Activated CD4-positive, alpha-beta T cell treated with anti-CD3 and anti-CD28 coated beads for 1 hour (primary cell): ENCODE measurements at places on chromosomes 1 and 21.

DNA sequence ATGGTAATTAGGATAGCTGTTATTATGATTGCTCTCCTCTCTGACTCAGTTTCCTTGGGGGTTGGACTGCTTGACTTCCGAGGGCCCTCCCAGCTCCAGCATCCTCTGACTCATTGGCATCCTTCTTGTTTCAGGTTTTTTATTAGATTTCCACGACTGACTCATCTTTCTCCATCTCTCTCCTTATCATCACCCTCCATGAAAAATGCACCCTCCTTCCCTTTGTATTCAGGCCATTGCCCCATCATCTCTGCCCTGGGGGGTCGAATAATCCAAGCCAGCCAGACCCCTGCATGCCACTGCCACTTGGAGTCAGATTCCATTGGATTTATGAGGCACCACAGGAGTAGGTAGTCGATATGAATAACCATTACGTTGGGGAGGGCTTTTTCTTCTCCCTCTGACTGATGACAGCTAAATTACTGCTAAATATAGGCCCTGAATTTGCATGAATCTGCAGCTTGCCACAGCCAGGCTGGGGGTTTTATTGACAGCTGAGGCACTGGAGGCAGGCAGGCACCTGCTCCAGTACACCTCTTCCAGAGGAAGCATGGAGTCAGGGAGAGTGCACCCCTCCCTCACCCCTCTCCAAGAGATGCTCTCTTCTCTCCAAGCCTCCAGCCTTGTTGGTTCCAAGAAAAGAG is 91.7 kb downstream of the C1orf94 start:
- DNase-seq, result no peak

DNA sequence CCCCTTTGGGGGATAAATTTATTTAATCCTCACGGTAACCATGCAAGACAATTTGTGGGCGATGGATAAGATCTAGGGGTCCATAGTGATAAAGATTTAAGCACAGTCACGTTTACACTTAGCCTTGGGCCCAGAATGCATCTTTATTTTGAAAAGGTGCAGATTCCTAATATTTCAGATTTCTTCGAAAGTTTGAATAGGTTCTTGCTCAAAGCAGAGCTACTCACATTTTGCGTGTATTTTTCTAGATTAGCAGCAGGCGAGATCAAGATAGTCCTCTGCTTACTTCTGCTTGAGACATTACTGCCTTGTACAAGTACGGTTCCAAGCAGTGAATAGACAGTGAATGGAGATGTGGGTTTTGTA is 647 bp downstream of the TSEN15 start:
- no peak for DNase-seq

- DNase-seq, result no peak
Measured at GRCh38 chr1:3179471-3179870, 110.5 kb downstream of the PRDM16 start.

DNA sequence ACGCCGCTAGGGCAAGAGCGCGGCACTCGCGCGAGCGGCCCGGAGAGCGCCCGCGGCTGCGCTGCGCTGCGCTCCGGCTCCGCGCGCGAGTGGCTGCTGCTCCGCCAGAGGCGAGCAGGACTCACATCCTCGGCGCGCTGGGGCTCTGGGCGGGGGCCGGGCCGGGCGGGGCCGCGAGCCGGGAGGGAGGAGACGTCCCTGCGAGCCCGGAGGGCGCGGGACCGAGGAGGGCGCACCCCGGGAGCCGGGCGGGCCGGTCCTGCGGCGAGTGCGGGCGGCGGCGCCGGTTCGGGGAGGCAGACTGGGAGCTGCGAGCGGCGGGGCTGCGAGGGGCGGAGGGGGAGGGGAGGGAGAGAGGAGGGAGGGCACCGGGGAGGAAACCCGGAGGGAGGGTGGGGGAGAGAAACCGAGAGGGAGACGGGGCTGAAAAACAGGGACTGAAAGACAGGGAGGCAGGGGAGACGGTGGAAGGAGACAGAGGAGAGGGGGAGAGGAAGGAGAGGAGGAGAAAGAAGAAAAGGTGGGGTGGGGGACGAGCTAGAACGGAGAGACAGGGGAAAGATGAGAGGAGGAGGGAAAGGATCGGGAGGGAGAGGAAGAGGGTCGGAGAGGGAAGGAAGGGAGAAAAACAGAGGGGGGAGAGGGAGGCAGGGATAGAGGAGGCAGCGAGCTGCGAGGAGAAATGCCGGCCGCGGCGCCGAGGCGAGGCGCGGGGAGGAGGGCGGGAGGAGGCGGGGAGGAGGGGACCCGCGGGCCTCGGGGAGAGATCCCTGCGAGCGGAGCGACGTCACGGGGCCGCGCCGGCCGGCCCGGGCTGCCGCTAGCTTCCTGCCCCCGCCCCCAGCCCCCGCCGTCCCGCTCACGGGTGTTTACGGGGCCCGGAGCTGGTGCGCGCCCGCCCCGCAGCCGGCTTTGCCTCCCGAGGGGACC is at the start of gene CAMK2N1:
TSS of gene CAMK2N1 (minus strand) at position 684 of the 930 bp plus-strand sequence. CDS start 831 bp downstream, outside the sequence.
- peak; percentile 46 for DNase-seq

GRCh38 chr1:2962946-2963345 is 58.3 kb upstream of the ACTRT2 start:
- no peak for DNase-seq

DNA sequence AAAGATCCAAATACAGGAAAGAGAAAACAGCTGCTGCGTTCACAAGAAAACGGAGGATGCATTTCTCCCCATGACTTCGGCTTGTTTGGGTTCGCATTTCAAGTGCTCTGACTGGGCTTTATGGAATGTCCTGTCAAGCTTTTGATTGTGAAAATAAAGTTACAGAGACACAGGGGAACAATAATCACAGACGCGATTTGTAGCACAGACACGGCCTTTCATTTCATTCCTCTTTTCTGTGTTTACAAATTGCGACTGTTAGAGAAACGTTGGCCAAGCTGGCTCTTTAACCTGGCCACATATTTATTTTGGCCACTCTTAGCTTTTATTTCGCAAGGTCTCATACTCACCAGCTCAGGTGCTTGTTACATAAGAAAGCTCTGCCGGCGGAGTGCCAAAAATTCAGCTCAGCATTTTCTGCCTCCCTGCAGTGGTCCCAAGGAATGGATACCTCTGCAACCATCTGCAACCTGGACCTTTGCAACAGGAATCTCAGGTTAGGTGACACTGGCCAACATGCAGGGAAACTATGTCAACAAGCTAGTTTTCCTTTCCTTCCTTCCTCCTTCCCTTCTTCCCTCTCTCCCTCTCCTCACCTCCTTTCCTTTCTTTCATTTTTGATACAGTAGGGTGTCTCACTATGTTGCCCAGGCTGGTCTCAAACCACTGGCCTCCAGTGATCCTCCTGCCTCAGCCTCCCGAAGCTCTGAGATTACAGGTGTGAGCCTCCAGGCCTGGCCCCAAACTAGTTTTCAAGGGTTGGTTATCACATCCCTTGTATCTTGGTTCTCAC is 58.2 kb upstream of the SLC45A1 start:
- no peak for DNase-seq

GRCh38 chr1:43460988-43461693 is 7.4 kb upstream of the HYI start:
- no peak for DNase-seq

- DNase-seq, result no peak
Measured at GRCh38 chr21:37982496-37983318, 66.5 kb upstream of the KCNJ6 start.

- no peak for DNase-seq
Measured at GRCh38 chr21:40200126-40200525, 332.9 kb downstream of the PCP4 start.

DNA sequence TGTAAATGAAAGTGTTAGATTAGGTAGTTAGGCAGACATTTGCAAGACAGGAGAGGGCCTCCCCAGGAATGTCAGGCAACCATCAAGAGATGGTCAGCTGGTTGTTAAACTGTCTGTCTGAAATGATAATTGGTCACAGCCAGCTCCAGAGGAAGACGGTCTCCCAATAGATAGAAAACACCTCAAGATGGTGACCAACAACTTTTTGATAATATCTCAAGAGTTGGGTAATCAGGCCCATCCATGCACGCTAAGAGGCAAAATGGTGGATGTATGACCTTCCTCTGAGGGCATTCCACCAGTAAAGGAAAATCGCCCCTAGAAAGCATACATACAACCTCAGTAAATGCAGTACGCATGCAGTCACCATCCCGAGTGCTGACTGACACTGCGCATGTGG is 118.2 kb downstream of the MAP3K21 start:
- no peak for DNase-seq

GRCh38 chr1:83114136-83114834 is 884.6 kb downstream of the TTLL7 start:
- no peak for DNase-seq

- DNase-seq, result no peak
Measured at GRCh38 chr1:169031566-169032224, 74.8 kb upstream of the ATP1B1 start.

GRCh38 chr1:56569661-56570060 is 9.7 kb downstream of the PLPP3 start:
- no peak for DNase-seq

DNA sequence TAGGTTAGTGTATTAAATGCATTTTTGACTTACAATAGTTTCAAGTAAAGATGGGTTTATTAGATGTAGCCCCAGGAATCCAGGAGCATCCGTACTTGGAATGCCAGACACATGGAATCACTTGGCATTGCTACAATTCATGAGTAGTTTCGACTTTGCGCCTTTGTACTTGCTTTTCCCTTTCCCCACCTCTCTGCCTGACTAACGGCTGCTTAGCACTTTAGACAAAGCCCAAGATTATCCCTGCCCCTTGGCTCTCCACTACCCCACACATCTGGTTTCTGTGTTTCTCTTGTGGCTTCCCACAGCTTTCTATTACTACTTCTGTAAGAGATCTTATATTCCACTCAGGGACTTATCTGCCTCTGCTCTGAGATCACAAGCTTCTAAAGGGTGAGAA is 397.7 kb upstream of the POU3F1 start:
- no peak for DNase-seq

GRCh38 chr21:45632160-45632559 is 11.4 kb upstream of the PCBP3 start:
- DNase-seq, result no peak

- DNase-seq, result no peak
Measured at GRCh38 chr1:208278638-208279037, 34.5 kb upstream of the PLXNA2 start.

- DNase-seq, result no peak
Measured at GRCh38 chr1:62426237-62426636, 10.6 kb upstream of the USP1 start.

- no peak for DNase-seq
Measured at GRCh38 chr1:25676488-25676887, 59.9 kb downstream of the MAN1C1 start.

DNA sequence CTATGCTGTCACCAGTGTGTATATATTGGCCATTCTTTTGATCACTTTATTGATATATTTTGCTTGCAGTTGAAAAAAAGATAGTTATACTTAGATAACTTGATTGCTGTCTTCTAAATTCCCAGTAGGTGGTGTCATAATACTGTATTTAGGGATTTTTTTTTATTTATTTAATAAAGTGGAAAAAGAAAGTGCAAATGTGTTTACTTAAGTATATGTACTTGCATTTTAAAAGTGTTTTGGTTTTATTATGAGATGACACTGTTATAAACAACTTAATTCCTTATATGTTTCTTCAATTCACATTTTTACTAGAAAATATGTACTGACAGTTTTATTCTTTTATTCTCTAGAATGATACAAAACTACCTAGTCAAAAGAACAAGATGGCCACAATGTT is 164.8 kb downstream of the USP25 start:
- DNase-seq, result no peak
